ENCODE measurements at places on chromosomes 3 and 15.
A peak's percentile ranks its signal among the peaks of the same experiment; 100 is the strongest.

DNA sequence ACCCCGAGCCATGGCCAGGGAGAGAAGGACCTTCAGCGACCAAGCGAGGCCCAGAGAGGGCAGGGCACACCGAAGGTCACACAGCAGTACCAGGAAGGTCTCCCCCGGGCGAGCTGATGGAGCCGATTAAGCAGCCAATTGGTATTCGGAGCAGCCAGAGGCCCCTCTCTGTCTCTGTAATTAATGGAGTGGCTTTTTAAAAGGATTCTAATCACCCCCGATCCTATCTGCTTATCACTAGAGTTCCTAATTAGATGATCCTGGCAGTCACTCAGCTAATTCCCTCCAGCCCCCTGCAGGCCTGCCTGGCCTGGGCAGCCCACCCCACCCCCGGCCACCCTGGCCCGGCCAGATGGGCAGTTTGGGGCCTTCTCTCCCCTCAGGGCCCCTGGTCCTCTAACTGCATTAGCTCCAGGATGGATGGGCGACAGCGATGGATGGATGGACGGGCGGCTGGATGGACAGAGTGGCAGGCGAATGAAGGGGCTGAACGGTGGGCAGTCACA, 1.6 kb upstream of the DNAJB8 start:
- DNase-seq = no peak
- H3K36me3 ChIP-seq = no peaks in the 10 kb centered on the region
- H3K27ac ChIP-seq = no peak overlapping the region
- peaks cover 4% of the 10 kb centered on the region for H3K27me3 ChIP-seq

- no peaks in the 10 kb centered on the region for H3K27me3 ChIP-seq
- DNase-seq = no peak
- no peak overlapping the region for H3K27ac ChIP-seq
- peaks cover 20% of the 10 kb centered on the region for H3K4me1 ChIP-seq
- H3K4me3 ChIP-seq = no peak overlapping the region
Observed at GRCh38 chr3:129393271-129393670, 35.2 kb downstream of the EFCAB12 start.

GRCh38 chr3:119531151-119531550, 28.3 kb downstream of the CD80 start:
- H3K27ac ChIP-seq = no peak overlapping the region
- DNase-seq = no peak
- no peak overlapping the region for H3K4me3 ChIP-seq
- no peaks in the 10 kb centered on the region for H3K4me1 ChIP-seq
- no peaks in the 10 kb centered on the region for H3K27me3 ChIP-seq

GRCh38 chr15:52186651-52187486, 4.3 kb downstream of the GNB5 start:
- H3K36me3 ChIP-seq = peaks cover 2% of the 10 kb centered on the region
- no peaks in the 10 kb centered on the region for H3K27me3 ChIP-seq
- H3K4me3 ChIP-seq = no peak overlapping the region
- H3K4me1 ChIP-seq = peaks cover 3% of the 10 kb centered on the region
- DNase-seq = no peak

DNA sequence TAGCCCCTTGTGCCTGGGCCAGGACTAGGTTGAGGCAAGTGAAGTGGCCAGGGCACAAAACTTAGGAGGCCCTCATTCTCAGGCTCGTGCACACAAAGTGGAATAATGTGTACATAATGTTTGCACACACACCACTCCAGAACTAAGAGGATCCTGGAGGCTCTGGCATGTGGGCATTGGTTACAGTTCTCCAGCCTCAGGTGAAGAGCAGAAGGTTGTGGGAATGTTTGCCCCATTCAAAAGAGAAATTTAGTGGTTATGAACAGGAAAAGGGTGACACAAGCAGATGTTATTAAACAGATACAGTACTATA, 31.3 kb downstream of the ASB7 start:
- H3K27ac ChIP-seq = no peak overlapping the region
- peaks cover 4% of the 10 kb centered on the region for H3K4me1 ChIP-seq
- H3K36me3 ChIP-seq = peaks cover 17% of the 10 kb centered on the region
- H3K27me3 ChIP-seq = no peaks in the 10 kb centered on the region
- no peak overlapping the region for H3K4me3 ChIP-seq

DNA sequence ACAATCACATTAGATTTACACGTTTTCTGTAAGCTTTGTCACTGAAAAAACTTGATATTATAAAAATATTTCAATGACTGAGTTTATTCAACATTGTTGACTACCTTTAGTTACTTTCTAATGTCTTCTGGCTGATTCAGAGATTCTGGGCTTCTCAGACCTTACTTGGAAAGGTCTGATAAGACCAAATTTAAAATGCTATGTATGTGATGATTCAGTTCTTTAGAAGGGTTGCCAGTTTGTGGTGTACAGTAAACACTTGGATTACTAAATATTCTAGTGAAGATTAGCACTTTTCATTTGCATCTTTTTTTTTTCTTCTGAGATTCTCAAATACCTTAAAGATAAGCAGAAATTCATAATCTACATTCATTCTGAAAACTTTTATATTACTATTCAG, 49.8 kb downstream of the SGO1 start:
- H3K27ac ChIP-seq = no peak overlapping the region
- H3K4me3 ChIP-seq = no peak overlapping the region
- H3K4me1 ChIP-seq = no peaks in the 10 kb centered on the region

- peaks cover 22% of the 10 kb centered on the region for H3K4me1 ChIP-seq
- H3K4me3 ChIP-seq = peak overlapping the region; percentile 49
- H3K27me3 ChIP-seq = no peaks in the 10 kb centered on the region
- no peaks in the 10 kb centered on the region for H3K36me3 ChIP-seq
Observed at GRCh38 chr15:66721020-66721419, 19.0 kb downstream of the SMAD6 start.

GRCh38 chr3:36482880-36483279, 102.6 kb downstream of the STAC start:
- no peak overlapping the region for H3K4me3 ChIP-seq
- DNase-seq = no peak
- H3K27ac ChIP-seq = no peak overlapping the region
- H3K4me1 ChIP-seq = no peaks in the 10 kb centered on the region
- no peaks in the 10 kb centered on the region for H3K27me3 ChIP-seq
- H3K36me3 ChIP-seq = no peaks in the 10 kb centered on the region

DNA sequence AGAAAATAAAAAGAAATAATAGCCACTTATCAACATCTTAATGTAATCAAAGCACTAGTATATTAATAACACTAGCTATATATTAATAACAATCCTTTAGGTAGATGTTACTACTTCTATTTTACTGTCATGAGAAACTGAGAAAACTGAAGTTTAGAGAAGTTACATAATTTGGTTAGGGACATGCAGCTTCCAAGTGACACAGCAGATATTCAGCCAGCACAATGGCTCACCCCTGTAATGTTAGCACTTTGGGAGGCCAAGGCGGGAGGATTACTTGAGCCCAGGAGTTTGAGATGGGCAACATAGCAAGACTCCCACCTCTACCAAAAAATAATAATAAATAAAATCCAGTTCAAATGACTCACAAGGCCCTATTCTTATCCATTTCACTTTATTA, 1.9 kb upstream of the UBR1 start:
- H3K4me1 ChIP-seq = peaks cover 27% of the 10 kb centered on the region
- DNase-seq = no peak
- no peak overlapping the region for H3K4me3 ChIP-seq
- no peak overlapping the region for H3K27ac ChIP-seq
- peaks cover 18% of the 10 kb centered on the region for H3K36me3 ChIP-seq
- H3K27me3 ChIP-seq = no peaks in the 10 kb centered on the region

- peaks cover 14% of the 10 kb centered on the region for H3K36me3 ChIP-seq
- H3K27me3 ChIP-seq = peaks cover 3% of the 10 kb centered on the region
- no peak overlapping the region for H3K4me3 ChIP-seq
- no peak overlapping the region for H3K27ac ChIP-seq
- H3K4me1 ChIP-seq = no peaks in the 10 kb centered on the region
Observed at GRCh38 chr3:183830187-183830586, 4.8 kb upstream of the MAP6D1 start.

All from T-helper 2 cell treated with Interferon-gamma antibody and Interleukin-4, amounts not matched to agents 5 μg/mL and 100 μg/mL, for 36 hours (primary cell).